ENCODE measurements at places on chromosomes 1 and 21.
A peak's percentile ranks its signal among the peaks of the same experiment; 100 is the strongest.

DNA sequence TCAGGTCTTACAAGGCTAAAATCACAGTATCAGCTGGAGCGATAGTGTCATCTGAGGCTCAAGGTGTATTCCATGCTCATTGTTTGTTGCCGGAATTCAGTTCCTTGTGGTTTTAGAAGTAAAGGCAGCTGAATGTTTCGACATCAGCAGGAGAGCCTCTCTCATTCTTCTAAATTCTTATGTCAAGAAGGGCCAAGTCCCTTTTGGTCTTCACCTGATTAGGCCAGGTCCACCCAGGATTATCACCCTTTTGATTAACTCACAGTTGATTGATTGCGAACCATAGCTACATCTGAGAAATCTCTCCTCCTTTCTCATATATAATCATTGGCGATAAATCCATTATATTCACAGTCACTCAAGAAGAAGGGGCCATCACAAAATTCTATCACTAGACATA, 806.7 kb upstream of the PRMT6 start:
- DNase-seq: no peak

DNA sequence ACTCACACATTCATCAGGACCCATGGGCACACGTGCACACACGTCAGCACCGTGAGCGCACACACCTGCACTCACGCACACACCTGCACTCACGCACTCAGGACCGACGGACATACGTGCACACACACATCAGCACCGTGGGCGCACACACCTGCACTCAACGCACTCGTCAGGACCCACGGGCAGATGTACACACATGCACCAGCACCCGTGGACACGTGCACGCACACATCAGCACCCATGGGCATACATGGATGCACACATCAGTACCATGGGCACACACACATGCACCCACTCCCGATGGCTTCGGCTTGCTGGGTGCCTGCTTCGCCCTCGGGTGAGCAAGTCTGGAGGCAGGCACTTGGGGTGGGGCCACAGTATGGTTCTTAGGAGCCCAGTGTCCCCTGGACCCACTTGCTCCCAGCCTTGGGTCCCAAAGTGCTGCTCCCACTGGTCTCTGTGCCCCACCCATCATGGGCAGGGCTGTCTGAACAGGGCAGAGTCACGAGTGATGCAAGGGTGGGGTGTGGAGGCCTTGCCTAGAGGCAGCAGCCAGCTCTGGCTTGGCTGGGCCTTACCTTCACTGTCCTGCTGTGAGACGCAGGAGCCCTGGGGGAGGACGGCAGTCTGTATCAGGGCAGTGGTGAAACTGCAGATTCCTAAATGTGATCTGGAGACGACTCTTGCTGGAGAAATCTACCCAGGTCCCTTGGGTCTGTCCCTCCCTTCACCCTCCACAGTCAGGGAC, 49.8 kb downstream of the SKI start:
- DNase-seq: no peak

- no peak for DNase-seq
Measured at GRCh38 chr1:162406811-162407210, 5.1 kb downstream of the SH2D1B start.

- DNase-seq: no peak
Measured at GRCh38 chr1:94302497-94302896, 65.1 kb upstream of the ARHGAP29 start.

DNA sequence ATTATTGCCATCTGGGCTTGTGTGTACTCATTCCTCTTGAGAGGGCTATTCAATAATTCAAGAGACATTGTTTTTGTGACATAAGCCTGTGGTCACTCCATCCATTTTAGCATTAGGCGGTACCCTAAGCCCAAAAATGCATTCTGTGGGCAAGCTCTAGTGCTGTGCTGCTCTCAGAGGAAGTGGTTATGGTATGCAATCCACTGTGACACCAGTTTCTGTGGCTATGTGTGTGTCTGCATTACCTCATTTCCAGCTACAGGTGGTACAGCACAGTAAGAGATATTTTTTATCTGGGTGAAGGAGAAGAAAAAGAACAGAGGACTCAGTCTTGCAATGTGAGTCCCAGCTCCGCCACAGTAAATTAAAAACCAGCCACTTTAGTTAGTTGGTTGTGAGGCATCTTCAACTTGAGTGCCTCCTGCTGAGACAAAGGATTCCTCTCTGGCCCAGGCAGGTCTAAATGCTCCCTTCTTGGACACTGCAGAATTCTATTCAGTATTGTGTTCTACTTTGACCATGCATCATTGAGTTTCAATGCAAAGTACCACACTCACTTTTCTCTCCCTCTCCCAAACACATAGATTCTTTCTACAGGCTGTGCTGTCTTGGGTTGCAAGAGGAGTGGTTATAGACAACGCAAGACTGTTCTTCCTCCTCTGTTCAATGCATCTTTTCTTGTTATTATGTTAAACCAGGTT, 777.8 kb upstream of the BRINP3 start:
- DNase-seq: peak; percentile 5

GRCh38 chr1:207670997-207671396, 26.1 kb downstream of the CR1L start:
- DNase-seq: no peak

GRCh38 chr1:161778522-161778921, 12.4 kb downstream of the ATF6 start:
- no peak for DNase-seq

- no peak for DNase-seq
Measured at GRCh38 chr1:195744256-195744655, 864.0 kb downstream of the KCNT2 start.

- peak; percentile 23 for DNase-seq
Measured at GRCh38 chr1:2115702-2116341, 65.6 kb downstream of the PRKCZ start.

DNA sequence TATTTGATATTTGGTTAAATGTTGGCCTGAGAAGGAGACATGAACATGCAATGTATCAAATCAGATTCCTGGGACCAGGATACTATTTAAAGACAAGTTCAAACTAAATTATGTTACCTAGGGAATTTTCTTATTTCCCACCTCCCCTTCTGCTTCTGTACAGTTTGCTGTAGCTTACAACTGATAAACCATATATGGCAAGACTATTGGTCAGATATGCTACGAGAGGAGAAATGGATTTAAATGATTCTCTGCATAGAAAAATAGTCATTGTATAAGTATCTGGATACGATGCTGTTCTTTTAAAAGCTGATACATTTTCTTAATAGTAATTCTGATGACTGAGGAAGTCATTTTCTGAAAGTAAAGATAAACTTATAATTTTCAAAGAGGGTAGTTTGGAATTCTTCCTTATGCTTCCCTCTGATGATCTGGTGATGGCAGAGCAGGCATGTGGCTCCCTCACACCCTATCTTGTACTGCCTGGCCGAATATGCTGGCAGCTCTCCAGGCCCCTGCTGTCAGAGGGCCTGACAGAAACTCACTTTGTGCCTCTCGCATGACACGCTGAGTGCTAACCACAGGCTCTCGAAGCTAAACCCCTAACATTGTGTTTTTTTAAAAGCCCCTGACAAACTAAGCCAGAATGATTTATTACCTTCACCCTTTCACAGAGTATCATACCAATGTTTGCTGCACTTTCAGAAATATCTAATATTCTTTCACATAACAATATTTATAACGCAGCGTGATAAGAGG, 19.4 kb downstream of the RRP15 start:
- DNase-seq: peak; percentile 77

DNA sequence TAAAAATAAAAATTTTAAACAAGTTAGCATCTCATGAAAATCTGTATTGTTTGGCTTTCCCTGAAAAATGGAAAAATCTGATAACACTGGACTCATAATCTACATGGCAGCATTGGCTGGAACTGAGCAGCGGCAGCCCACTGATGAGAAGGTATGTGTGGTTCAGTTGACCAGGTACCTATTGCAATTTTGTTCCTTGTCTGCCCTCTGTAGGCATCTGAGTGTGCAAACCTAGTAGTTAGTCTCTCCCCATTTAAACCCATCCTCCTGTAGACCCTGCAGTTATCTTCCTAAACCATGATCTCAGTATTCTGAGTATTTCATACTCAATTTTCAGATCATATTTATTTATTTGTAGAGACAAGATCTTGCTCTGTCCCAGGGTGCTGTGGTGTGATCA, 59.4 kb upstream of the SERBP1 start:
- DNase-seq: no peak

- no peak for DNase-seq
Measured at GRCh38 chr1:56450004-56450666, 129.2 kb downstream of the PLPP3 start.

- no peak for DNase-seq
Measured at GRCh38 chr1:154171880-154172279, 17.0 kb upstream of the NUP210L start.

- DNase-seq: no peak
Measured at GRCh38 chr1:206734499-206735142, 36.0 kb upstream of the IL19 start.

GRCh38 chr1:26122988-26123973, 11.7 kb downstream of the PDIK1L start:
- DNase-seq: no peak

- DNase-seq: peak; percentile 51
Measured at GRCh38 chr1:116168277-116169032, 57.3 kb downstream of the MAB21L3 start.

- no peak for DNase-seq
Measured at GRCh38 chr1:201614262-201615015, 75.5 kb downstream of the NAV1 start.

- DNase-seq: no peak
Measured at GRCh38 chr1:158799689-158800088, 18.7 kb upstream of the OR6N2 start.

- DNase-seq: peak; percentile 82
Measured at GRCh38 chr1:160260406-160261382, 1.7 kb downstream of the DCAF8 start.

- peak; percentile 32 for DNase-seq
Measured at GRCh38 chr1:92444351-92444750, 42.4 kb downstream of the GFI1 start.

- DNase-seq: no peak
Measured at GRCh38 chr21:40385883-40386282, 461.1 kb downstream of the DSCAM start.

DNA sequence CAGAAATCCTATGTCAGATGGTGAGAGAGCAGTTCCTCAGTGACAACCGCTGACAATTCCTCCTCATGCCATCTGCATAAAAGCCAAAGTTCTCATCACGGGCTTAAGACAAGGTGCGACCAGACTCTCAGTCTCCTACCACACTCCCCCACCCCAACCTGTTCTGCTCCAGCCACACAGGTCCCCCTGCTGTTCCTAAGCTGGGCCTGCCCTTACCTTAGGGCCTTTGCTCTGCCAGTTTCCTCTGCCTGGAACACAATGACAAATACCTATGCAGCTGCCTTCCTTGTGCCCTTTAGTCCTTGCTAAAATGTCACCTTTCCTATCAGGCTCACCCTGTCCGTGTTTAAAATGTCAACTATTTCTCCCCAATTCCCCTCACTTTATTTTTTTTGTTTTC, 382.2 kb downstream of the NTNG1 start:
- DNase-seq: no peak

GRCh38 chr1:40301066-40301465, 16.0 kb downstream of the COL9A2 start:
- no peak for DNase-seq

- DNase-seq: no peak
Measured at GRCh38 chr1:41482001-41482765, 2.3 kb downstream of the EDN2 start.

- no peak for DNase-seq
Measured at GRCh38 chr1:106875622-106876021, 180.9 kb upstream of the PRMT6 start.

DNA sequence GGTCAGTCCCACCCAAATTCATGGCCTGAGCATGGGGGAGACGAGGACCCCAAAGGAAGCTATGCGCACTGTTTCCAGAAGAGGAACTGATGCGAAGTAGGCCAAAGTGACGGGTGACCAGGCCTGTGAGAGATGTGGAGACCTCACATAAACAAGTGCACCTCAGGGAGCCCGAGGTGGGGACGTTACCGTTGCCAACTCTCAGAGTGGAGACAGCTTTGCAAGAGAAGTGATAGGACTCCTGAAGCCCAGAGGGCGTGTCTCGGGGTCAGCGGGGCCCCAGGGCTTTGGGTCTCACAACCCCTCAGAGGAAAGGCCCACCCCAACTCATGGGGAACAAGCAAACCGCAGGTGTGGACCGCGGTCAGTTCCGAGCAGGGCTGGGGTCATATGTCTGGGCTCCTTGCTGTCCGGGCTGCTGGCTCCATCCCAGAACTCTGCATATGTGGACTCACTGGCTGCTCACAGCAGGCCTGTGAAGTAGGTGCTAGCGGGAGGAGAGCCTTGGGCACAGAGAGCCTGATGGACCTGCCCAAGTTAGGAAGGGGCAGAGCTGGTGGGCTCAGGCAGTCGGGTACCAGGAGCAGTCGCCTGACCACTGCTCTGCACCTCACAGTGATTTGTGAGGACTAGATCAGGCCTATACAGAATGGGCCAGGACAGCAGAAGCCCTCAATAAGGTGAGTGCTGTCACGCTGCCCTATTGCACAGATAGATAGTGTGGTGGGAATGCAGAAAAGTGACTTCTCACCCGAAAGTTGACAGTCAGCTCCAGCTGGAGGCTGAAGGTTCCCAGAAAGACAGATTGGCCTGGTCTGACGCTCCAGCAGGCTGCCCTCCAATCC, 26.2 kb downstream of the STUM start:
- DNase-seq: no peak

- DNase-seq: no peak
Measured at GRCh38 chr1:180974236-180974635, 48.4 kb downstream of the STX6 start.

- peak; percentile 79 for DNase-seq
Measured at GRCh38 chr1:205141236-205142101, 19.7 kb upstream of the RBBP5 start.

GRCh38 chr1:24505816-24506215, 3.2 kb downstream of the RCAN3 start:
- no peak for DNase-seq

GRCh38 chr1:59605761-59606160, 209.0 kb upstream of the HOOK1 start:
- peak; percentile 44 for DNase-seq

DNA sequence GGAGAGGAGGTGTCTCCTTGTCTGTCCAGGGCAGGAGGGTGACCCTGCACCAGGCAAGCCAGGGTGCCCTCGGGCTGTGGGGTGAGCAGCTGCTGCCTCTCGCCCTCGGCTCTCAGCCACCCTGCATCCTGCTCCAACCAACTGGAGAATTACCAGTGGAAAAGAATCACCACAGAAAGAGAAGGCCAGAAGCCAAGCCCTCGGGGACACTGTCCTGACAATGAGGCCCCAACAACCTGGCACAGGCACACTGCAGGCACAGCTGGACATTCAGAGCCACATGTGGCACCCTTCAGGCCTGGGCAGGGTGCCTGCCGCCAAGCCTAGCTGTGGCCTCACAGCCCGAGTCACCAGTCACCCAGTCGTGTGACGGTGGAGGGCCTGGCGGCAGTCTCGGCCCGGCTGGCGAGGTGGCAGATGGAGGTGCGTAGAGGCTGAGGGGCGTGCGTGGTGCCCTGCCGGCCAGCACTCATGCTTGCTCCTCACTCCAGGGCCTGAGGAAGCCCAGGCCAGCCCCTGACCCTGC, 12.0 kb downstream of the MEGF6 start:
- DNase-seq: no peak

GRCh38 chr1:19346026-19346425, 33.9 kb downstream of the SLC66A1 start:
- no peak for DNase-seq
